Esophagus muscularis mucosa (tissue), 4 donors: ENCODE measurements at places on chromosomes 4 and X. TPM values are rescaled to one million over a fixed set of nuclear protein-coding genes. Genes with fewer than 3 reads are reported as not detected.
A peak's percentile ranks its signal among the peaks of the same experiment; 100 is the strongest.

DNA sequence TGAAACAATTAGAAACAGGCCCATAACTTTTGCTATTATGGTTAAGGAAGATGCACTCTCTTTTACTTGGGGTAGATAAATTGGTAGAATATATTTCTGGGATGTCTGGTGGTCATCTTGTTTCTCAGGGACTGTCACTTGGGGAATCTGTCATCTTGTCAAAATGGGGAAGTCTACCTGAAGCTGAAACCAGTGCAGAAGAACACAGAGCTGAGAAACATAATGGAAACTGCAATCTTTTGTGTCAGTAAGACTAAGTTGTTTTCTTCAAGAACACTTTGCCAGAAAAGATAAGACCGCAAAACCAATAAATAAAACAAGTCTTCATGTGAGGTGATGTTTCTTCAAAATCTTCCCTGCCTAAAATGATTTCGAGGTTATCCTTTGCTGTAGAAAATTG lies 92.0 kb downstream of the NAA11 start:
- H3K27ac ChIP-seq, result no peak overlapping the region
- H3K4me1 ChIP-seq, result peaks cover 9% of the 10 kb centered on the region
- no peaks in the 10 kb centered on the region for H3K27me3 ChIP-seq
- H3K36me3 ChIP-seq, result no peaks in the 10 kb centered on the region
- H3K4me3 ChIP-seq, result no peak overlapping the region
- DNase-seq, result no peak

- H3K4me3 ChIP-seq, result no peak overlapping the region
- H3K27me3 ChIP-seq, result no peaks in the 10 kb centered on the region
- H3K4me1 ChIP-seq, result peaks cover 17% of the 10 kb centered on the region
Observed at GRCh38 chr4:41389356-41389755, 132.6 kb downstream of the UCHL1 start.

GRCh38 chrX:17621566-17622270 lies 115.6 kb upstream of the SCML1 start:
- DNase-seq, result no peak
- no peak overlapping the region for H3K4me3 ChIP-seq
- no peaks in the 10 kb centered on the region for H3K4me1 ChIP-seq
- no peaks in the 10 kb centered on the region for H3K27me3 ChIP-seq
- H3K36me3 ChIP-seq, result no peaks in the 10 kb centered on the region
- no peak overlapping the region for H3K27ac ChIP-seq

DNA sequence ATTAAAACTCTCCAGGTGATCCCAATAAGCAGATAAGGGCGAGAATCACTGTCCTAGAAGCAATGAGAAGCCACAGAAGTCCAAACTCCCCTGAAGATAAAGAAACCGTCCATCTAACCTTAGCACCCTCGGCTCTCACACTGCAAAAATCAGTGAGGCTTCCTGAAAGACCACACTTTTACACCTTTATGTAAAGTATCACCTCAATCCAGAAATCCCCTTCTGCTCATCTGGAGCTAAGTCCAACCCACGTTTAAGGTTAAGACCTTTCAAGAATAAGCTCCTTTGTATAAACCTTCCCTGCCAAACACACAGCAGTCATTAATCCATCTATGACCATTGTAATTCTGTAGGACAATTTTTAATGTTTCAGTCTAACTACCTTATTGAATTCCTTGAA lies 41.7 kb downstream of the LIN54 start:
- no peak overlapping the region for H3K4me3 ChIP-seq
- peaks cover 24% of the 10 kb centered on the region for H3K36me3 ChIP-seq
- H3K4me1 ChIP-seq, result no peaks in the 10 kb centered on the region
- no peak for DNase-seq

GRCh38 chrX:23786268-23786815 lies 3.4 kb downstream of the SAT1 start:
- H3K27ac ChIP-seq, result peak overlapping the region; percentile 96
- no peak overlapping the region for H3K4me3 ChIP-seq
- H3K27me3 ChIP-seq, result no peaks in the 10 kb centered on the region
- peaks cover 30% of the 10 kb centered on the region for H3K4me1 ChIP-seq
- no peak for DNase-seq

DNA sequence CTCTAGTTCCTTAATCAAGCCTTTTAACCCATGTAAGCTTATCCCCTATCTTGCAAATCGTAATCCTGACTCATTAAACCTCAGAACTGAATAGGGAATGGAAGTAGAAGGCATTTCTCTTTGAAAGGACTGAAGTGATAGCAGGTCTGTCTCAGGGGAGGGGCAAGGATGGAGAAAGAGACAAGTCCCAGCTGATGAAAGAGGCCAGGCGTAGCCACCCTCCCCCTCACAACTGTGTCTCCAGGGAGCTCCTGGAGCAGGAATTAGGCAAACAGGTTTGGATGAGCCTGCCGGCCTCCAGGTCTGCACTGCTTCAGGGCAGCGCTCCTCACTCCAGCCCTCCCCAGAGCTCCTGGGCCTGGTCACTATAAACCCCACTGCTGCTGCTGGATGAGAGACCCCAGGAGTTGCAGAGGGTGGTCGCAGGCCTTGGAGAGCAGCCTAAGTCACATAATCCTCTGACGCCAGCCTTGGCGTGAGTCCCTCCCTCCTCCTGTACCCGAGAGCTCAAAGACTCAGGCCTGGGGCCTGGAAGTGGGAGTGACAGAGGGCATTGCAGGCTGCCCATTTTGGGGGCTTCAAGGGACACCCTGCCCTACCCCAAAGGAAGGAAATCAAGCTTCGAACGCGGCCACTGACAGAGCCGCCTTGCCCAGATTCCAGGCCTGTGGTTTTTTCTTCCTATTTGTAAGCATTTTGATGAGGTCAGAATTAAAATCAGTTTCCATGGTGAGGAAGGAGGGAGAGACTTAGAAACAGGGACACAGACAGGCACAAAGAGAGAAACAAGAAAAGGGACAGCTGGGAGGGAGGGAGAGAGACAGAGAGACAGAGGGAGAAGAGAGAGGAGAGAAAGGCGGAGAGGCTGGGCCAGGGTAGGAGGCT lies 21.2 kb upstream of the MSX1 start:
- no peak for DNase-seq
- H3K27ac ChIP-seq, result no peak overlapping the region
- no peaks in the 10 kb centered on the region for H3K4me1 ChIP-seq
- H3K27me3 ChIP-seq, result peaks cover 30% of the 10 kb centered on the region
- no peak overlapping the region for H3K4me3 ChIP-seq
- no peaks in the 10 kb centered on the region for H3K36me3 ChIP-seq

- peaks cover 28% of the 10 kb centered on the region for H3K4me1 ChIP-seq
- no peaks in the 10 kb centered on the region for H3K36me3 ChIP-seq
- no peak overlapping the region for H3K4me3 ChIP-seq
- DNase-seq, result no peak
- H3K27ac ChIP-seq, result no peak overlapping the region
- no peaks in the 10 kb centered on the region for H3K27me3 ChIP-seq
Observed at GRCh38 chrX:17411205-17411604, 36.2 kb downstream of the NHS start.

DNA sequence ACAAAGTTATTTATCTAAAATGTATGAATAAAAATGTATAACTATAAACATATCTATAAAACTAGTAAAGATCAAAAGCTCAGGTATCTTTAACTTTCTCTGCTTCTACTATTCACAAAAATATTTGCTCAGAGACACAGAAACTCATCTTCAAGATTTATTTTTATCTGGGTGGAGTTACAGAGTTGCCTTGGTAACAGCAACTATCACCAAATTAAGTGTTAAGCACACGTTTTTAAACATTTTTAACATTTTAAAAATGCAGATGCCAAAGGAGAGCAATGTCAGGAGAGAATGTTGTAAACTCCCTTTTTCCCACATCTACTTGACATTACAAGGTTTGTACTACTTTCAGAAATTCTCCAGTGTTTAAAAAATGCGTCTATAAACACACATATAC lies 71.4 kb downstream of the SNCA start:
- no peaks in the 10 kb centered on the region for H3K27me3 ChIP-seq
- H3K36me3 ChIP-seq, result no peaks in the 10 kb centered on the region
- peaks cover 12% of the 10 kb centered on the region for H3K4me1 ChIP-seq
- no peak for DNase-seq

GRCh38 chr4:105990933-105991332 lies 95.7 kb downstream of the NPNT start:
- no peaks in the 10 kb centered on the region for H3K27me3 ChIP-seq
- no peaks in the 10 kb centered on the region for H3K36me3 ChIP-seq
- H3K27ac ChIP-seq, result peak overlapping the region; percentile 59
- DNase-seq, result no peak

GPAT3 gene
- total RNA-seq, result 7.5 TPM

TEX11 gene
- not detected for total RNA-seq

EGF gene
- total RNA-seq, result 3.6 TPM

CLDN22 gene
- not detected for total RNA-seq

IGSF1 gene
- 3.6 TPM for total RNA-seq
